ENCODE measurements at places on chromosomes 11 and 22.

DNA sequence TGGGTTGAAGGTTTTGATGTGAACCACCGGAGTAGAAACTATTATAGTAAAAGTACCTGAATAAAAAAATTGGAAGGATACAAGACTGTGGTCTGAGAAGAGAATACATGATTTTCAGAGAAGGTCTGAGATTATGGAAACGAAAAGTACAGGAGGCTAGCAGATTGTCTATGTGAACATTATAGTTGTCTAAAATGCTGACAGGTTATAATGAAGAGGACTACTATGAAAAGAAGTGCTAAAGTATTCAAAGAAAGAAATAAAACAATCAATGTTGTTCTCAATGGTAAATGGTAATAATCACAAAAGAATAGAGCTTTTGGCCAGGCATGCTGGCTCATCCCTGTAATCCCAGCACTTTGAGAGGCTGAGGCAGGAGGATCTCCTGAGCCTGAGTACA, 34.0 kb downstream of the RAB6A start:
- DNase-seq: no peak

GRCh38 chr11:59206635-59207034, 6.1 kb downstream of the MPEG1 start:
- peak; percentile 61 for DNase-seq

GRCh38 chr11:47340980-47341775, 11.3 kb downstream of the MYBPC3 start:
- no peak for DNase-seq

DNA sequence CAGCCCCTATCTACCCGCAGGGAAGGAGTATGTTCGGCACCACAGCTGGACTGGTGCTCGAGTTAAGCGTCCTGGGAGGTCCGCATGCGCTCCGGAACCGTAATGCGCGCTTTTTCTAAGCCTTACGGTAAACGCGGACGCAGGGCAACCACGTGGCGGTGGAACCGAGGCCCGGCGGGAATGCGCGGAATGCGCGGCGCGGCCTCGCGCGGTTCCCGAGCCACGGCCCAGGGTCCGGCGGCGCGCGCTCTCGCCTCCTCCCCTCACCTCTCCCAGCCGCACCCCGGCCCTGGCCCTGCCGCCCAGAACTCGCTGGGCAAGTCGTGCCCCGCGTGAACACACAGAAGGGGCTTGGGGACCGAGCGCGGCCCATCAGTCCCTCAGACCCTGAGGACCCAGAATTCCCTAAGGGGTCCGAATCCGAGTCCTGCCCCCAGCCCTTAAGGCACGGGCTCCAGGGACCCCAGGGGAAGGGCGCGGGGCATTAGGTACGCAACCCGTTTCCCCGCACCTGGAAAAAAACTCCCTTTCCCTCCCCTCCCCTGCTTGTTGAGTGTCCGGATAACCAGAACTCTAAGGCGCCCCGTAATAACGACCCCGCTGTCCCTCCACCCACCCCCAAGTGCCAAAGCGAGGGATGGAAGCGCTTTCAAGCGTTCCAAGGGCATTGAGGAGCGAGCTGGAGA, 4.3 kb upstream of the CCND1 start:
- peak; percentile 51 for DNase-seq

DNA sequence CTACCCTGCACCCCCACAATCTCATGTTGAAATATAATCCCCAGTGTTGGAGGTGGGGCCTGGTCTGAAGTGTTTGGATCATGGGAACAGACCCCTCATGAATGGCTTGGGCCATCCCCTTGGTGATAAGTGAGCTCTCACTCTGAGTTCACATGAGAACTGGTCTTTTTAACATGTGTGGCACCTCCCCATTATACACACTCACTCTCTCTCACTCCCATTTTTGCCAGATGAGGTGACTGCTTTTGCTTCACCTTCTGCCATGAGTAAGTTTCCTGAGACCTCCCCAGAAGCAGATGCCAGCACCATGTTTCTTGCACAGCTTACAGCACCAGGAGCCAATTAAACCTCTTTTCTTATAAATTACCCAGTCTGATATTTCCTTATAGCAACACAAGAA, 32.1 kb upstream of the DRD2 start:
- DNase-seq: no peak

DNA sequence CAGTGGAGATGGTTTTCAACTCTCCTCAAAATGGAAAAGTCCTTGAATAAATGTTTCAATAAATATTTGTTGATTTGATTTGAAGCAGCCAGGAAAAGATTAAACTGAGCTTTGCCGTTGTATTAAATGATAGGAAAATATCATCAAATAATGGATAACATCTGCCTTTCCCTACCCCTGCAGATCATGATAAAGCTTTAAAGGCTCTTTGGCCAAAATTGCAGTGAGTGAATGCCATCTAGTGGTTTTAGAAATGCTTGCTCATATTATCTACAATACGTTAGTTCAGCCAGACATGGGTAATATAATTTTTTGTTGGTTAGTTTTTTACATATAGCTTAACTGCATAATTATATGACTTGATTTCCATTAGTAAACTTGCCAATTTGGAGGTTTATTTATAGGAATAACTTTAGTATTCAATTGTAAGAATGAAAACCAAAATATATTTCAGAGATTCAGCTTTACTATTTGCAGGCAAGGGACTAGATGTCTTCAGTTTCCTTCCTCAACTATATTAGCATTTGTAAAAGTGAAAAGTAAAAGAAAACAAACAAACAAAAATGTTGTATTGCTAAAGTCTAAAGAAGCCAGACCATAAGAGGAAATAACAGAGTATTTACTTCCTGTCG, 159.2 kb downstream of the MSANTD4 start:
- peak; percentile 72 for DNase-seq

DNA sequence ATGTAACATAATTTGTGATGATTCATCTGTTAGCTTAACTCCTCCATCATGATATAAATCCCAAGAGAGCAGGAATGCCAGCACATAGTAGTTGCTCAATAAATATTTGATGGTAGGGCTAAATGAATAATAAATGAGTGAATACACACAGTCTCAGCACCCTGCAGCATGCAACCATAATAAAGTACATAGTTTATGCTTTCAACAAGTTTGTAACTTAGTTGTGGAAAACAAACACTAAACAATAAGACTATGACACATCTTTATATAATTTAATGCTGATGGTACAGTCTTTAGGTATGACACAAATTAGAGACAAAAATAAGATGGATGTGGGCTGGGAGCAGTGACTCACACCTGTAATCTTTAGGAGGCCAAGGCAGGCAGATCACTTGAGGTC, 3.8 kb downstream of the ALKBH8 start:
- no peak for DNase-seq

- no peak for DNase-seq
Measured at GRCh38 chr22:47681411-47682165, 919.1 kb downstream of the TBC1D22A start.

DNA sequence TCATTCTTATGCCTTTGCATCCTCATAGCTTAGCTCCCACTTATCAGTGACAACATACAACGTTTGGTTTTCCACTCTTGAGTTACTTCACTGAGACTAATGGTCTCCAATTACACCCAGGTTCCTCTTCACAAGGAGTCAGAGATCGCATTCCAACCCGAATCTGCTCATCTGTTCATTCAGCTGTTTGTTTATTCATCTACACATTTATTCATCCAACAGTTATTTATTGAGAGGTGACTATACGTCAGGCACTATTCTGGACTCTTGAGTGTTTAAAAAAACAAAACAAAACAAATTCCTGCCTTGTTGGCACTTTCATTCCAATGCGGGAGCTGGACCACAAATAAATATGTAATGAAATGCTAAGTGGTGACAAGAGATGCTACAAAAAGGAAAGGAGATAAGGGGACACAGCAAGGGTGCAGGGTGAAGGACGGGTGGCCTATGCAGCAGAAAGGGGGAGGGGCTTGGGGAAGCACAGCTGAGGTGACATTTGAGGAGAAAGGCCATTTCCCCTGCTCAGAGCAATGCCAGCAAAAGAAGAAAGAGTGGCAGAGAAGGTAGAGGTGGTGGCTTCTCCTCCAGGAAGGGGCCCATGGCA, 393.8 kb upstream of the SYN3 start:
- no peak for DNase-seq

- DNase-seq: no peak
Measured at GRCh38 chr11:61414547-61414946, 15.2 kb downstream of the CPSF7 start.

- DNase-seq: no peak
Measured at GRCh38 chr11:60362241-60362640, 16.1 kb upstream of the MS4A7 start.

- peak; percentile 95 for DNase-seq
Measured at GRCh38 chr11:47394322-47395222, 13.8 kb upstream of the SLC39A13 start.
